Inflammatory macrophage (primary cell): ENCODE measurements at places on chromosomes 1 and 21.

GRCh38 chr1:12296623-12297022 is 66.8 kb downstream of the VPS13D start:
- peak; percentile 77 for DNase-seq

DNA sequence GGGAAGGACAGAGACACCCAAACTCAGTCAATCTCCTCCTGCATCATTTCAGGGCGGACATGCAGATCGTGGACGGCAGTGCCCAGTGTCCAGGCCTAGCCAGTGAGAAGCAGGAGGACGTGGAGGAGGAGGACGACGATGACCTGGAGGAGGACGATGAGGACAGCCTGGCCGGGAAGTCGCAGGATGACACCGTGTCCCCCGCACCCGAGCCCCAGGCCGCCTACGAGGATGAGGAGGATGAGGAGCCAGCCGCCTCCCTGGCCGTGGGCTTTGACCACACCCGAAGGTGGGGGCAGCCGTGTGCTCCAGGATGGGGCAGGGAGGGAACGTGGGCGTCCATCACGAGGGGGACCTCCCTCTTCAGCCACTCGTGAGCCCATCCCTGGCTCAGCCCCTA is 23.6 kb upstream of the ARHGEF16 start:
- no peak for DNase-seq

DNA sequence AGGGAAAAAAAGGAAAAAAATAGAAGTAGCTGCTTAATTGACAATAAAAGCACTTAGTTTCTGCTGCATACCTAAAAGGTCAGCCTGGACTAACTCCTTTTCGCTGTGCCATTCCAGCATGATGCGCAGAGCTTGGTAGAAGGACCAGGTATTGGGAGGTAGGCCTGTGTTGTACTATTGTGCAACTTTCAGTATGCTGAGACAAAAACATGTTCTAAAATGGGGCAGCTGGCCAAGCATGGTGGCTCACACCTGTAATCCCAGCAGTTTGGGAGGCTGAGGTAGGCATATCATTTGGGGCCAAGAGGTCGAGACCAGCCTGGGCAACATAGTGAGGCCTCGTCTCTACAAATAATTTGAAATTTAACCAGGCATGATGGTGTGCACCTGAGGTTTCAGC is 15.0 kb upstream of the SCCPDH start:
- no peak for DNase-seq

GRCh38 chr21:44834951-44835646 is 17.2 kb upstream of the SUMO3 start:
- DNase-seq, result no peak

- no peak for DNase-seq
These were observed 99.0 kb upstream of the BEND5 start for GRCh38 chr1:48875552-48876329.

GRCh38 chr1:161736335-161736969 is 13.1 kb upstream of the DUSP12 start:
- peak; percentile 44 for DNase-seq

GRCh38 chr1:183993132-183993531 is 44.4 kb downstream of the COLGALT2 start:
- DNase-seq, result peak; percentile 35

DNA sequence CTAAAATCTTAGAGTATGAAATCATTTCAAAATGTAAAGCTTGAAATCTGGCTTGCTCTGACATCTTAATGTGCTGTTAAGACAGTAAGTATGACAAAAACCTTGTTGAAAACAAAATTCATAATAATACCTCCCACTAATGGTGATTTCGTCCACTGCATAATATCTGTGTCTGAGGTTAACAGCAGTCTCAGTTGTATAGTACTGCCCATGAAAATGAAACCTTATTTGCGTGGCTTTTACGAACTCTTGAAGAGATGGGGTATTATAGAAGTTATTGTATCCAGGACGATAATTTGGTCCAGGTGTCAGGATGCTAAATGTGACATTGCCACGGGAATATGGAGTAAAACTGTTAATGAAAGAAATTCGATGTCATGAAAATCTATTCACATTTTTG is 99.9 kb downstream of the USH2A start:
- no peak for DNase-seq

DNA sequence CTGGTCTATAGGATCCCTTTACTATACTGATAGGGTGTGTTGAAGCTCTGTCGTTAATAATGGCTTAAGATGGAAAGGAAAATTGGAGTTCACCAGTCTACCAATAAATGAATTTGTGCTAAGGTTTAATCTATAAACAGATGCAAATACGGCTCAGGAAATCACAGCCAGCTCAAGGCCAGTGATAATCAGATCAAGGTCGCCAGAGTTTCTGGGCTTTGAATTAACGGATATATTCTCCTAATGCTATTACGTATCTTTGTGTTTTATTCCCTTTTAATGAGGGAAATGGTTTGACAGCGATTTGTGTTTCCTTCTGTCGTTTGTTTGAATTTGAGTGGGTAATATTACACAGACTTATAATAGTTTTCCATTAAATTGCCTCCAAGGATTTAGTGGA is 279.6 kb downstream of the BACH1 start:
- no peak for DNase-seq

DNA sequence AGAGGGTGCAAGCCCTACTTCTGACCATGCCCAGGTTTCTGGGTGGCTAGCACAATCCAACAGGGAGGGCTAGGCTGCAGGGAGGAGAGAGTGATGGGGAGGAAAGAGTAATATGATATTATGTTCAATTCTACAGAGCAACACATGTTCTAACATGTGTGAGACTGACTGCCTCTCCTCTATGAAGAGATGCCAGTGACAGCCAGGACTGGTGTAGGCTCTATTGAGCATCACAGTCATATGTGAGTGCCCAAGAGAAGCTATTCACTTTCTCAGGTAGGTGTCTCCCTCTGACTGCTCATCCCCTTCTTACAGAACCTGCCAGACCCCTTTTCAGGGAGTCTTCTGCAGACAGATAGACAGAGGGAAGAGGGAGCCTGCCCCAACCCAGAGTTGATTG is 446.1 kb downstream of the SIPA1L2 start:
- DNase-seq, result no peak

- DNase-seq, result no peak
These were observed 60.0 kb downstream of the FAM163A start for GRCh38 chr1:179803104-179803503.

GRCh38 chr1:25566730-25567341 is 23.4 kb downstream of the LDLRAP1 start:
- DNase-seq, result no peak

- no peak for DNase-seq
These were observed 161.6 kb downstream of the CHRM3 start for GRCh38 chr1:239547987-239548386.

DNA sequence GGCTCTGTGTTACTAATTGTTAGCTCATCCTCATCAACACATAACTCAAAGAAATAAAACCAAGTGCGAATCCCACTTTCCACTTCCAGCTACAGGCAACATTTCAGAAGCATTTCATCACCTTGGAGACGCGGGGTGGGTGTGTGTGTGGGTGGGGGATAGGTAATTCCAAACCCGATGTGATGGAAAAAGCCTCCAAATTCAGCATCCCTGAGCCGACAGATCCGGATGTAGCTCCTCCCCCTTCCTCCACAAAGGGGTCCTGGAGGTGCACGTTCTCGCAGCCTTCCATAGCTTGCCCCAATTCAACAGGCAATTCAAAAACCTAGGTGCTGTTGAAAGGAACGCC is 486 bp downstream of the HSPA13 start:
- DNase-seq, result no peak

- no peak for DNase-seq
These were observed 34.1 kb downstream of the KIAA1614 start for GRCh38 chr1:180946541-180947498.

- DNase-seq, result no peak
These were observed 52.3 kb upstream of the TBX15 start for GRCh38 chr1:119040489-119040888.

- no peak for DNase-seq
These were observed 4.9 kb downstream of the TMEM9 start for GRCh38 chr1:201149400-201149799.

GRCh38 chr21:27648560-27648959 is 681.7 kb upstream of the ADAMTS5 start:
- no peak for DNase-seq

DNA sequence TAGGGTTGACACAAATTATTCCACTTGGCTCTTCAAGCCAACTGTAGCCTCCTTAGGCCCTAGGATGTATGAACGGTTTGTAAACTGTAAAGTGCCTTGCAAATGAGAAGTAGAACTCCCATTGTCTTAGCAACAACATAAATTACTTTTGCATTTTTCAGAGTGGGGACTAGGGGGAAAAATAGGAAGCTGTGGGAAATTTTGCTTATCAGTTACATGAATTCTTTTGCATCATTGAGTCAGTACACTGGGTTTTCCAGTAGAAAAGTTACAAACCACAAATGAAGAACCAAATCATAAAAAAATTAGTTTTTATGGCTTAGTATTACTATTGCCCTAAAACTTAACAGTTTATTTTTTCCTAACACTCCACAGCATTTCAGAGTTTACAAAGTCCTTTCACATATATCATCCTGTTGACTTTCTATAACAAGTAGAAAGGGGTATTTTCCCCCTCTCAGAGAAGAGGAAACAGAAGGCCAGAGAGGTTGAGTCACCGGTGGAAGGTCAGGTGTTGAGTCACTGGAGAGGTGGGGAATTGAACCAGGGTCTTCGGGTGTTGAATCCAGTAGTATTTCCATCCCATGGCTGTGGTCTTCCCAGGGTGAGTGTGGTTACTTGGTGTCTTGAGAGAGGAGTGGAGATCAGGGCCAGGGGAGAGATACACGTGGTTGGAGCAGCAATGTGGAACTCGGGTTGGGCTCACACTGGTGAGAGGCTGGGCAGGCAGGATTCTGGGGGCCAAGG is 71.9 kb upstream of the USP24 start:
- DNase-seq, result no peak

DNA sequence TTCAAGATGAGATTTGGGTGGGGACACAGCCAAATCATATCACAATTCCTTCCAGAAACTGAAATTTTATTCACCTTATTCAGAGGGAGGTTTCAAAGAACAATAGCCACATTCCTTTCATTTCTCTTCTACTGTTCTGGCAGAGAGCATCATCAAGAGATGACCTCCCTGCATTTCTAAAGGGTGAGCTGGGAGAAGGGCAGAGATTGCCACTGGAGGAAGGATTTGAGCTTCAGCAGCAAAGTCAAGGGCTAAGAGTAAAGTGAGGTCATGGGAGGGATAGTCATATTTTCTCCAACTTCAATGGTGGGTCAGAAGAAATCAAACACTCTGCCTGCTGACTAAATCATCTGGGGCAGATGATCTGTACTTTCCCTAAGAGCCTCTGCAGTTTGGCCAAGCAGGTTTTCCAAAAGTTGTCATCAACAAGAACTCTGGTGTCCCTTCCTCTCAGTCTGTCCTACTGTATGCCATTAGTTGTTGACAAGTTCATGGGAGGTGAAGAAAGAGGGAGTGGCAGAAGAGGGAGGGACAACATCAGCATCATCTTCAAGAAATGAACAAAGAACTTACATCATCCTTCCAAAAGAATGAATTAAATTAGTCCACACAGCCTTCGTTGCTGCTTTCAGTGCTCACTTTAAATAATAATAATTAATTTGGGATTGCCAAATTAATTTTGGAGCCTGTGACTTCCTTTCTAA is 298.3 kb downstream of the ASTN1 start:
- no peak for DNase-seq

DNA sequence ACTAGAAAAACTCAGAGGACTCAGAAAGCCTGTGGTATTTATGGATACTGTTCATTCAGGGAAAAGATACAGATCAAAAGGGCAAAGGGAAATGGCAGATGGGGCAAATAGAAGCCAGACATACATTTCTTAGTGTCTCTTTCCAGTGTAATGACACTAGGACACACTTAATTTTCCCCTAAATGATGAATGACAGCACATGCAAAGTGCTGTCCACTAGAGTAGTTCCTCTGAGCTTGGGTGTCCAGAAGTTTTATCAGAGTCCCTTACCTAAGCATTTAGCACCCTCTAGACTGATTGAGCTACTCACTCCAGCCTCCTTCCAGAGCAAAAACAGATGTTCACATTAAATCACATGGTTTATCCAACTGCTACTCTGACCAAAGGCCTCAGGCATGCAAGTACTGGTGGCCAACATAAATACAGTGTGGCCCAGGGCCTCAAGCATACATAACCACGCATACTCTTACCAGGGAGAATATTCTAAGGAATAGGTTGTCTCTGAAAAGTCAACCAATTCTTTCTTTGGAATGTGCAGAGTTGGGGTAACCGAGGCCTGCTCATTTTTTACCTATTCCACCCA is 166.9 kb downstream of the NCAM2 start:
- DNase-seq, result no peak

GRCh38 chr1:50106095-50106761 is 2.5 kb upstream of the ELAVL4 start:
- DNase-seq, result no peak

DNA sequence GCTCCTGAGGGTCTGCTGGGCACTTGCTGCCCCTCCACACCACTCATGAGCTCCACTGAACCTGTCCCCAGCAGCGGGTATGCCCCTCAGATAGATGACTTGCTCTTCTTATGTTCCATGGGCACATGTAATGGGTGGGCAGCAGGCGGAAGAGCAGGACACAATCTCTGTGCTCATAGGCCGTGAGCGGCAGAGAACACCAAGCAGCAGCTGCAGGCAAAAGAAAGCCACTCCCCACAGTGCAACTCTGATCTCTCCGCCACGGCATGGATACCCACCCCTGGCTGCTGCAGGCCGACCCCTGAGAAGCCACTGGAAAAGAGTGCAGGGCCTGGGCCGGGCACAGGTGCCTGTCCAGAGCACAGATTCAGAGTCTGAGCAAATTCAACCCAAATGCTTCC is 135.2 kb upstream of the RUNX3 start:
- DNase-seq, result no peak

DNA sequence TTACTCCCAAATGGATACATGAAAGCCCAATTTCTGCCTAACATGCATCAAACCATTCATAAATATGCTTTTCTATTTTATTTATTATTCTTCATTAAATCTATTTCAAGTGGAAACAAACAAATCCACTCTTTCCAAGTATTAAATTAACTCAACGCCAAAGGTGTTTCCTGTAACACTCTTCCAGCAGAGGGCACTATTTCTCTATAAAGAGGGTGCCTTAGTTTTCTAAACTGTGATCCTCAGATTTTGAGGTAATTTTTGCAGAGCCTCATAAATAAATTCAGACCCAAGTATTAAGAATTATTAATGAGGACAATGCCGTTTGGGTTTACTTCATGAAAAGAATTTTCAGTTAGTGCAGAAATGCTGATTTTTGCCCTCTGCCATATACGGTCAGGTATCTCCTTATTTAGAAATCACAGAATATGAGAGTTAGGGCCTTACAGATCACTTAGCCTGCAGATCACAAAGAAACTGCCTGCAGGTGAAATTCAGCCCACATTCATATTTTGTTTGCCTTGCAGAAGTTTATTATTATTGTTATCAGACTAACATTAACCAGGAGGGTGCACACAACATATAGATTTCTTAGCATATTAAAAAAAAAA is 40.1 kb upstream of the MYSM1 start:
- DNase-seq, result peak; percentile 82

DNA sequence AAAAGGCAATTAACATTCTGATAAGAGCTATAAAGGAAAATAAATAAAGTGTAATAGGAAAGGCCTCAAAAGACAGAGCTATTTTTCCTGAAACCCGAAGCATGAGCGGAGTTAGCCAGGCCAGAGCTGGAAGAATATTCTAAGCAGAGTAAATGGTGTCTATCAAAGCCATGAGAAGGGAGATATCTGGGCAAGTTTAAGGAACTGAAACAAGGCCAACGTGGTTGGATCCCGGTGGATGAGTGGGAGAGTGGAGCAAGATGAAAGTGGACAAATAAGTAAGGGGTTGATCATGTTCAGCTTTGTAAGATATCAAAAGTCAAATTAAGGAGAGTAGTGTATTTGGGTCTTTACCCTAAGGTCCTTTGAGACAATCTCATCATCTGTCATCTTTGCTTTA is 234.0 kb downstream of the TM2D1 start:
- no peak for DNase-seq

GRCh38 chr21:42578761-42579415 is 65.2 kb downstream of the SLC37A1 start:
- DNase-seq, result no peak
